ENCODE measurements at places on chromosomes 13 and 19. TPM values are rescaled to one million over a fixed set of nuclear protein-coding genes. Genes with fewer than 3 reads are reported as not detected.

IRGC gene
- not detected for total RNA-seq

PLIN3 gene
- total RNA-seq = 17.1 TPM

LILRA1 gene
- total RNA-seq = not detected

ATP4B gene
- not detected for total RNA-seq

SLITRK6 gene
- not detected for total RNA-seq

Data from activated naive CD4-positive, alpha-beta T cell treated with anti-CD3 and anti-CD28 coated beads for 36 hours (primary cell).